Urinary bladder (tissue), 4 donors: ENCODE measurements at places on chromosomes 4 and X. TPM values are rescaled to one million over a fixed set of nuclear protein-coding genes. Genes with fewer than 3 reads are reported as not detected.

IGFBP7 gene
- polyA plus RNA-seq: 1,554 TPM

ARHGAP10 gene
- 71.3 TPM for polyA plus RNA-seq

HS3ST1 gene
- 15.8 TPM for polyA plus RNA-seq

BTC gene
- 7.1 TPM for polyA plus RNA-seq

PCYT1B gene
- polyA plus RNA-seq: 1.4 TPM

TRMT10A gene
- 4.1 TPM for polyA plus RNA-seq

RNF150 gene
- polyA plus RNA-seq: 13.2 TPM

PRRG1 gene
- 6.9 TPM for polyA plus RNA-seq

TMEM128 gene
- 31.3 TPM for polyA plus RNA-seq

ADRA2C gene
- 5.8 TPM for polyA plus RNA-seq

TMEM255A gene
- polyA plus RNA-seq: 3.2 TPM

CHST7 gene
- 12.2 TPM for polyA plus RNA-seq

AMTN gene
- polyA plus RNA-seq: not detected

P2RY10 gene
- 0.51 TPM for polyA plus RNA-seq

ENPEP gene
- polyA plus RNA-seq: 2.0 TPM

CCDC158 gene
- 0.23 TPM for polyA plus RNA-seq

AREG gene
- 17.4 TPM for polyA plus RNA-seq

CLCN5 gene
- 1.4 TPM for polyA plus RNA-seq

MAGIX gene
- 4.0 TPM for polyA plus RNA-seq

OCRL gene
- polyA plus RNA-seq: 25.7 TPM

CCSER1 gene
- polyA plus RNA-seq: 1.4 TPM

TIGD2 gene
- 3.6 TPM for polyA plus RNA-seq

NR0B1 gene
- not detected for polyA plus RNA-seq

RAP1GDS1 gene
- polyA plus RNA-seq: 25.9 TPM

PRDX4 gene
- 85.4 TPM for polyA plus RNA-seq

FGF5 gene
- not detected for polyA plus RNA-seq

ETNPPL gene
- 0.10 TPM for polyA plus RNA-seq

PIR gene
- polyA plus RNA-seq: 27.8 TPM

PAGE2B gene
- polyA plus RNA-seq: not detected

ETDA gene
- polyA plus RNA-seq: not detected

SPIN2A gene
- polyA plus RNA-seq: 0.54 TPM

PAGE2 gene
- polyA plus RNA-seq: not detected

HELT gene
- not detected for polyA plus RNA-seq

RHOH gene
- polyA plus RNA-seq: 3.2 TPM

CD38 gene
- polyA plus RNA-seq: 1.4 TPM

GATA1 gene
- polyA plus RNA-seq: 0.34 TPM

CENPU gene
- 1.5 TPM for polyA plus RNA-seq
